ENCODE measurements at places on chromosomes 1 and 21.
A peak's percentile ranks its signal among the peaks of the same experiment; 100 is the strongest.

- DNase-seq = no peak
These were observed 12.2 kb downstream of the FCRLB start for GRCh38 chr1:161733526-161733925.

GRCh38 chr21:31022306-31022705 lies 16.0 kb downstream of the KRTAP19-8 start:
- no peak for DNase-seq

GRCh38 chr1:16342331-16343062 lies 9.8 kb downstream of the FBXO42 start:
- no peak for DNase-seq

GRCh38 chr1:186974774-186975181 lies 146.0 kb downstream of the PLA2G4A start:
- DNase-seq = no peak

DNA sequence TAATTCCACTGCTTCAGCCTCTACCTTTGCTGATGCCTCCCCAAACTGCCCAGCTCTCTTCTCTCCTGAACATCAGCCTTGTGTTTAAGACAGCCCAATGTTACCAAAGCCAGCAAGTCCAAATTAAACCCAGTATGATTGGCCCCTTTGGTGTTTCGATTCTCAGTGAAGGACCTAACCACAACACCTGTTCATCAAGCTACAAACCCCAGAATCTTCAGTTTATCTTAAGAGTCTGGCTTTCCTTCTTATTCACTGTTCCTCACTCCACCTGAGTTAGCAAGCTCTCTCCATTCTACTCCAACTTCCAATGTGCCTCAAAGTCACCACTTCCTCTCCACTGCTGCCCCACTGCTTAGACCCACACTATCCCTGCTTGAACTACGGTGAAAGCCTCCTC lies 25.5 kb upstream of the ITPKB start:
- DNase-seq = no peak

GRCh38 chr1:18123467-18123992 lies 15.9 kb downstream of the IGSF21 start:
- DNase-seq = no peak

DNA sequence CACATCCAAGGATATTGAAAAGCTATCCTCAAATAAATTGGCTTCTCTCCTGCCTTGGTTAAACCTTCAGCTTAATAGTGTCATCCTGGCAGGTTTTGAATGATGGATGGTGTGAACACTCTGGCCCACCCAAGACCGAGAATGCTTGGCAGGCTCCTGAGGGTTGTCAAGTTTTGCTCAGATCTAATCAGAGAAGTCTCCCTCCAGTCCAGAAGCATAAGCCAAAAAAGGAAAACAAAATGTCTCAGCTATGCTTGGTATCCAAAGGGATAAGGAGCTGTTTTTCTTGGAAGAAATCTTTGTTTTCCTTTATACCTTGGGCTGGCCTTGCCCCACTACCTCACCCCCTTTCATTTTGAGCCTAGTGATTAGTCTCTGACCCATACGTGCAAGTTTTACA lies 172.7 kb downstream of the CRB1 start:
- no peak for DNase-seq

- no peak for DNase-seq
These were observed 355.6 kb downstream of the SIPA1L2 start for GRCh38 chr1:232274236-232274855.

DNA sequence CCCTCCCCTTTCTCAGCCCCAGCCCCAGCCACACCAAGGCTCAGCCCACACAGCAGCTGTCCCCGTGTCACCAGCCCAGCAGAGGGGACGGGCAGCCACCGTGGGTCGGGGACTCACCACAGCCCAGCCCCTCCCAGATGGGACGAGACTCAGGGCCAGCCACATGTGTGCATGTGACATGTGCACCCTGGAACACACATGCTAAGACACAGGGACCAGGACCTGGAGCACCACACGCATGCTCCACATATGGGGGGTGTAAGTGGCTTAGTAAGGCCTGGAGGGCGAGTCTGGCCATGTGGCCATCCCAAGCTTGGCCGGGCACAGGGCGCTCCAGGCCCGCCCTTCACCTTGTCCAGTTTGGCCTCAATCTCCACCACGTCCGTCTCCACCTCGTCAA lies 4.0 kb downstream of the ACAP3 start:
- DNase-seq = no peak

DNA sequence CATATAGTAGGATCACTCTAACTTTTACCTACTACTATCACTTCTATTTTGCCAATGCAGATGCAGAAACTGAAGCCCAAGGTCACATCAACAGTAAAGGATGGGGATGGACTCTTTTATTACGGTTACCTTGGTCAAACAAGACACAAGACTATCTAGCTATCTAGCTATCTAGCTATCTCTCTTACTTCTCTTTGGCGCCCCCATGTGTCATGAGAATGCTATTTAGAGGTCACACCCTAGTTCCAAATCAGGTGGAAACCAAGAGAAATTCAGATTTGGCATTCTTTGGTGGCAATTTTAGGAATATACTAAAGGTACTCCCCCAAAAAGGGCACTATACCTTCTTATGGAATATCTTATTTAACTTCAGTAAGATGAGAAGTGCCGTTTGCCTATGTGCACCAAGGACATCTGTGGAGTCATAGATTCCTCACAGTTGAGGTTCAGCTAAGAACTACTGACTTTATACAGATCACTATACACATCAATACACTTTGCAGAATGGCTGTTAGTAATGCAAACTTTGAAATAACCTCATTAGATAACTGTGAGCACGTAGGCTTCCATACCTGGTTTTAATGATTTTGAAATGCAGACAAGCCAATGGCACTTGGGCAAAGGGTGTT lies 6.7 kb downstream of the ZNF648 start:
- peak; percentile 34 for DNase-seq

DNA sequence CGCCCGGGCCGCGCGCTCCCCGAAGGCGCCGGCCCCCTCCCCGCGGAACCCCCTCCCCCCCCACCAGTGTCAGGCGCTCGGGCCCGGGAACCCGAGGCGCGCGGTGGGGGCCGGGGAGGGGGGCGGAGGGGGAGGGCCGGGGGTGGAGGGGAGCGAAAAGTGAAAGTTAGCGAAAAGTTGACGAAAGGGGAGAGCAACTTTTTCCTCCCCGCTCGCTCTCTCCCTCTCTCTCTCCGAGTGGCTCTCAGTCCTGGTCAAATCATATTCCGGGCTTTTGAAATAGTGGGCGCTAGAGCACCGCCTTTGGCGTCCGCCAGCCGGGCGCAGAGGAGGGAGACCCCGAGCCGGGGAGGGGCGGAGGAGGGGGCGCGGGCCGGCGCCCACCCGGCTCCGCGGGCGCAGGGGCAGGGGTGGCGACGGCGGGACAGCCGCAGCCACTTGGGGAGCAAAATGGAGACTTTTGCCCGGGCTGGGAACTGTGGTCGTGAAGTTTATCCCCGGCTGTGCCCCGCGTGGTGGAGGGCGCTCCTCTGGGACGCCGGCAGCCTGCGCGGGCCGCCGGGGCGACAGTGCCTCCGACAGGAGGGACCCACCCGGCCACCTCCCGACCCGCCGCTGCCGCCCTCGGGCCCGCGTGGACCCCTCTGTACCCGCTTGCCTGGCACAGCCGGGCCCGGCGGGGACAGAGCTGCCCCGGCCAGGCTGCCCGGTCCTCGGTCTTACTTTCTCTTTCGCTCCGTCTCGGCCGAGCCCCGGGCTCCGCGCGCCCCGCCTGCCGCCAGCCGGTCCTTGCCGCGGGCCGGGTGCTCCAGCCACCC lies 697 bp downstream of the PRDM16 start:
- DNase-seq = no peak

DNA sequence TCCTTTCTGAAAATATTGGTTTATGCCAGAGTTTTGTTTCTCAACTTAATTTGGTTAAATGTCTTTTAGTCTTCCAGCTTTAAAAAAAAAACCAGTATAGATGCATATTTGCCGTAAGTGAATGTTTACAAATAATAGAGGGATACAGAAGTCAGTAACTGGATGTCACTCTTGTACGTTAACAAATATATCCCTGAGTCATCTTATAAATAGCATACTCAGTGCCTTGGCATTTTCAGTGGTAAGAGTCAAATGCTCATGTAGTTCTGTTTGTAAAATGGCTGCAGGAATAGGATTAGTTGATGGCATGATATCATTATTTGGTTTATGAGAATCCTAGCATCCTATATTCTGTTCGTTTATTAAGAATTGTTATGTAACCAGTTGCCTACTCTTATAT lies 55.4 kb downstream of the SPEN start:
- DNase-seq = no peak

DNA sequence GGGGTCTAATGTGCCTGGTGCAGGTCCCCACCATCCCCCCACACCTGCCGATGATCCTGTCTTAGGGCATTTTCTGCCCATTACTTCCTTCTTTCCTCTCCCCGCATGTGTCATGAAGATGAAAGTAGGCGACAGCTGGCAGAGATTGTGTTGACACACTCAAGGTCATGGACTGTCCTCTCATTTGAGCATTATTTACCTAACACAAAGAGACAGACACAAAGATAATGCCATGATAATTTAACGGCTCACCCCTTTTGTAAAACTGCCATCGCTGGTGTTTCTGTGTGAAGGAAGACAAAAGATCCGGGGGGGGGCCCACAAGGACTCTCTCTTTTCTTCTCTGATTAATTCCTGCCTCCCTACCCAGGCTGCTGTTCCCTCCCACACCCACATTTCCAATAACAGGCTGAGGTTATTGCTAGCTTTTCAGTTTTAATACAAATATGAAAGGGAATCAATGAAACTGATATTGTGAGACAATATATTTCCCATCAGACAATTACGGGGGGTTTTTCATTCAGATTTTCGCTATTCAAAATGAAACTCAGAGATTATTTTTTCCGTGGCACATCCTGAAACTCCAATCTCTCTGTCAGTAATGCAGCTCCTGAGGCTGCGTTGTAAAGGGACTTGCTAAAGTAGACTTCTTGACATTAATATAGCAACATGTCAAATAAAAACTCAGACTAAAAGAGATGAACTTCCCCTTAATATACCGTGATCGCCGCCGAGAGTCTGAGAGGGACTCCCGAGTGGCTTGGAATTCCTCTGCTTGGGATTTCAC lies 561.1 kb downstream of the NPHP4 start:
- DNase-seq = no peak

DNA sequence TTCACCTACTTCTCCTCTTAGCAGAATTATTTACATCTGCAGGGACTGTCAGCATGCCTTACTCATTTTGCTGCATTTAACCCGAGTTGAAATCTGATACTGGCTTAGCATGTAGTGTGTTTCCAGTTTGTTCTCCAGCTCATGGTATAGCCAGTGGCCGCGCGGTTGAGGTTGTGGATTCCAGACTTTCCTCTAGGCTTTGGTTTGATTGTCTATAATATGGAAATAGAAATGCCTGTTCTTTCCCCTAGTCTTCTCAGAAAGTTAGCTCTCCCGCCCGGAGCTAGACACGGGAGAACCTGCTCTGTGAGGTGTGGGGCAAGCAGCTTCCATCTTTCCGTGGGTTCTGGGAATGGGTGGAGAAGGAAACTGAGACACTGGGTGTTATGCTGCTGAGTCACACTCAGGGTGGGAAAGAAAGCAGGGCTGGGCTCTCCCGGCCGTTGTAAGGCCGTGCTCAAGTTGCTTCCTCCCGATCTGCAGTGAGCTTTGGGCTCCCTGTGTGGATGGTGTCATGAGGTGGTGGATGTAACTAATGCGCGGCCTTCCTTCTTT lies 206.8 kb upstream of the TMEM51 start:
- no peak for DNase-seq

GRCh38 chr1:240109130-240109529 lies 17.4 kb downstream of the FMN2 start:
- no peak for DNase-seq

DNA sequence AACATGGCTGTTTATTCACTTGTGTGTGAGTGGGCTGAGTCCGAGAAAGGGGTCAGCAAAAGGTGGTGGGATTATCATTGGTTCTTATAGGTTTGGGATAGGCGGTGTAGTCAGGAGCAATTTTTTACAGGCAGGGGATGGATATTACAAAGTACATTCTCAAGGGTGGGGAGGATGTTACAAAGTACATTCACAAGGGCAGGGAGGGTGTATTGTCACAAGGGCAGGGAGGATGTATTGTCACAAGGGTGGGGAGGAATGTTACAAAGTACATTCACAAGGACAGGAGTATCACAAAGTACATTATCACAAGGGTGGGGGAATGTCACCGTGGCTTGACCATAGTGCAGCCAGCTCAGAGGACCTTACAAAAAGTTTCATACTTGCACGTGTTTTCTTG lies 31.1 kb upstream of the ITLN2 start:
- DNase-seq = no peak

- DNase-seq = no peak
These were observed 13.6 kb upstream of the TSPEAR start for GRCh38 chr21:44724926-44725325.

DNA sequence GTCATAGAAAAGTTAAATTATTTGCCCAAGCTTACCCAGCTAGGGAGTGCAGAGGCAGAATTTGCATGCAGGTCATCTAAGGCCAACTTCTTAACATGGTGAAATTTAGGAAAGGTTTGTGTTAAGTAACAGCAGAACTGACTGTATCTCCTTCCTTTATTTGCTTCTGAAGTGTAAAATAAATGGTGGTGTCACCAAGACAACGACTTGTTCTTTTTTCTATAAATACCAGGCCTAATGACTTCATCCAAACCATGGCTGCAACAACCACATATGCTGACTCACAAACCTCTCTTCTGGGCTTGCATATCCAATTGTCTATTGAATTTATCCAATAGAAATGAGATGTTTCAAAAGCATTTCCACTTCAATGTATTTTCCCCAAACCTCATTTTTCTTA lies 19.1 kb downstream of the COL24A1 start:
- DNase-seq = no peak

DNA sequence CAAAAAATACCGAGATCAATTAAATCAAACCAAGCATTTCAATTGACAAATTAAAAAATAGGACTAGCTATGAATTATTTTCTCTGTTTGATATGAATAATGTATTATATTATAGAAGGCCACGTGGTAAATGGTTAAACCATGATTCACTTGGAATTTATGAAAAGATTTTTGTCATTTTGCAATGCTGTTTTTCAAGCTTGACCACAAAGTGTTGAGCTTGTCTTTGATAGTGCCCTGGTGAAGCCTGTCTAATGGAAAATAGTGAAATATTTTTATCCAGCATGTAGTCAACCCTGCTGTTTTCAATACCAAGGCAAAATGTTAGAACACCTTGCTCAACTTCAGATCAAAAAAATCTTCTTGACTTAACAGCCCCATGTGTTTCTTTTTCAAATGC lies 288.0 kb upstream of the PRMT6 start:
- no peak for DNase-seq

DNA sequence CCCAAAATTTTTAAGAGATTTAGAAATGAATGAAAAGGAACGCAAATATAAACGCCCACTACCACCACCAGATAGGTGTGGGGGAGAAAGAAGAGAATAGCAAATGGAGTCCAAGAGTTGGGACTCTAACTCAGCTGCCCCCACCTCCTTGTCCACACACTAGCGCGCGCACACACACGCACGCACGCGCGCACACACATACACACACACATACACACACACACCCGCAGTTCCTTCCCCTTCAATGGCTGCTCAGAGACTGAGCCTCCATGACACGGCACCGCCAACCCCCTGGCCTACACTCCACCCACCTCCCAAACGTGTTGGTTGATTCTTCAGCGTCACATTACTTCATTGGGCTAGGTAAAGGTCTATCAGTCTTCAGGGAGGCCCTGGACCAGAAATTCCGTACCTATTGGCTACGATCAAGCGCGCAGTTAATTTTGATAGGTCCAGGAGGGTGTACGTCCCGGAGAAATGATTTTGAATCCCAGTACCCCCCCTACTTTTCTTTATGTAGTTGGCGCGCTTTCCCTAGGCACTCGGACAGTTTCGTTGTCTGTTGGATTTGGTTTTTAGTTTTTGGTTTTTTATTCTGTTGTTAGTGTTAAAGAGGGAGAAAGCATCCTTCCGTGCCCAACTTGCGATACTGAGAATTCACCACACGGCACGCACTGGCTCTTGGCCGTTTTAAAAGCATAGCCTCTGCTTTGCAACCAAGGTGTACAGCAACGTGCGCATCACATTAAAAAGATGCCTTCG lies at the start of gene ANP32E:
TSS of gene ANP32E (minus strand) at position 261 of the 762 bp plus-strand sequence. CDS start 326 bp downstream, outside the sequence.
- peak; percentile 81 for DNase-seq

Measured in stimulated activated CD8-positive, alpha-beta memory T cell treated with anti-CD3 and anti-CD28 coated beads, Interleukin-7, amount 100 ng/mL, for 1 hour (primary cell).